Amygdala (tissue), 56 donors: ENCODE measurements at places on chromosomes 4 and X.

DNA sequence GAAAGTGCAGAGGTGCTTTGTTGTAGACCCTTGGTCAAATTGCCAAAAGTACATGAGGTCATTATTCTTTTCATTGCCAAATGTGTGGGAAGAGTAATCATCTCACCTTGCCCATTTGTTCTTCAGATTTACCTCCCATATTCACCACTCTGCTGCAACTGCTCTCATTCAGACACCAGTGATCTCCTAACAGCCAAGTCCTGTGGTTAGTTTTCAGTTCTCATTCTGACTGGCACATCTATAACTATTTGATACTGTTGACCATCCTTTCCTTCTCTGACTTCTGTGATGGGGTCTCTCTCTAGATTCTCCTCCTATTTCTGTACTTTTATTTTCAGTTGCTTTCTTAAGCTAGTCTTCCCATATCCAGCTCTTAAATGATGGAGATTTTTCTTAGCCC lies 39.8 kb downstream of the GRIA3 start:
- DNase-seq = no peak

DNA sequence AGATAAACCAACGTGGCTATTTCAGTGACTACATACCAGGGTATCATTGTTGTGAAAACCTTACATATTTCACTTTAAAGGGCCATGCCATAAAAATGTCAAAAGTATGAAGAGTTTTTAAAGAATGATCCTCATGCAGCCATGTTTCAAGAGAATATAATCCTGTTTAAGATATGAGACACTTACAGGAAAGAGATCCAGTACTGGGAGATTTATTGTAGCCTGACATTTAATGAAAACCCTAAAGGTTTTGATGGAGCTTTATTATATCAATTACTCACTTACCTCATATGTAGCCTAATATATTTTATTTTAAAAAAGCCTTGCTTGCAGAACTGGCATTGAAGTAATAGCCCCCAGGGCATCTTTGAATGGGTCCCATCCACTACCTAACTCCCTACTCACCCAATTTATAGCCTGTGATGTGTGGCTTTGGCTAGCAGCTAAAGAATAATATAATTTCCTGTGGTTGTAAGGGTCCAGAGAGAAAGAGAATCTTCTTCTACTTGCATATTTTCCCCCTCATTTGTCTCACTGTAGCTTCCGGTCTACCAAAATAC lies 7.7 kb upstream of the GABRG1 start:
- no peak for DNase-seq

- DNase-seq = no peak
Measured at GRCh38 chr4:133450813-133451212, 301.7 kb downstream of the PCDH10 start.

- no peak for DNase-seq
Measured at GRCh38 chr4:70842761-70843435, 3.2 kb upstream of the GRSF1 start.

- no peak for DNase-seq
Measured at GRCh38 chrX:115911967-115912366, 258.6 kb upstream of the AGTR2 start.

- DNase-seq = no peak
Measured at GRCh38 chrX:40423299-40423698, 157.5 kb upstream of the ATP6AP2 start.

DNA sequence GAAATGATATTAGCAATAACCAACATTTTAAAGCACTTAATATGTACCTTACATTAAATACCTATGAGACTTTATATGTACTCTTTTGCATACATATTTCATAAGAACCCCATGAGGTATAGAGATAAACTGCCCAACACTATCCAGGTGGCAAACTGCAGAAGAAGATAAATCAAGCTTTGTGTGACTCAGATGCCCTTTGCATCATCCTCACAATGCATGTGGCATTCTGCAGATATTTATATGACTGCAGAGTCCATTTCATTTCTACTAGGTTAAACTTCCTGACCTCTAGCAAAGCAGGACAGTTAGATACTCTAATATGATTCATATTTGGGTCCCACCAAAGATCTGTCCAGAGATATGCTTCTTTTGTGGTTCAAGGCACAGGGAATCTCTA lies 85.6 kb upstream of the RASGEF1B start:
- no peak for DNase-seq

DNA sequence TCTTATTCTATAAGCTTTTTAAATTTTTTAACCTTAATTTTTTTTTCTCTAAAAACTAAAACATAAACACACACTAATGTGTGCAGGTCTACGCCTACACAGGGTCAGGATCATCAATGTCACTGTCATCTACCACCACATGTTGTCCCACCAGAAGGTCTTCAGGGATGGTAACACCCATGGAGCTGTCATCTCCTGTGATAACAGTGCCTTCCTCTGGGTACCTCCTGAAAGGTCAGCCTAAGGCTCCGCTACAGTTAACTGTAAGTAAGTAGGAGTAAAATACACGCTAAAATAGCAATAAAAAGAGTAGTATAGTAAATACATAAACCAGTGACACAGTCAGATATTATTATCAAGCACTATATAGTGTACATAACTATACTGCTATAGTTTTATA lies 45.9 kb upstream of the GPRIN3 start:
- DNase-seq = no peak
